ENCODE measurements at places on chromosomes 13 and 19.

DNA sequence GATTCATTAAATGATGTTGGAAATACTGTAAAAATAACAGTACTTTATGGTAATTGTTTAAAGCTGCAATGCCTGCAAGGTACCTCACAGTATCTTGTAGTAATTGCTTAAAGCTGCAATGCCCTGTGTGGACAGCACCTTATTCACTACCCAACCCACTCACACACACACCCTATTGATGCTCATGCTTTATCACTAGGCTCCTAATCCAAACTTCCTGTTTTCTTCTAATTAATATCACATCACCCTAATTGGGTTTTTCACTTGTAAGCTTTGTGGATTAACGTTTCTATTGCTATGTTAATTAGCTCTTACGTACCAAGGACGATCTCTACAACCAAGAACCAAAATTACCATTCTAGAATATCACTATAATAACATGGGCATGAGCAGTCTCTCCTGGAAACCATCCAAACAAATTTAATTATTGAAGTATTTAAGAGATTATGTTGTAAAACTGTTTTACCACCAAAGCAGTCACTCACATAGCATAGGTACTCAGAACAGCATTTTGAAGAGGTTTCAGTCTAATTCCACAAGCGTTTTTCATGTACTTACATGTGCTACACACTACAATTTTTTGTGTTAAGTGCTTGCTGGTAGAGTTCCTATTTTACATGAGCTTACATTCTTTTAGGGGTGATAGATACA is 303.8 kb downstream of the PCDH9 start:
- DNase-seq: no peak

- DNase-seq: no peak
Observed at GRCh38 chr19:36196249-36196648, 18.2 kb downstream of the ZNF565 start.

DNA sequence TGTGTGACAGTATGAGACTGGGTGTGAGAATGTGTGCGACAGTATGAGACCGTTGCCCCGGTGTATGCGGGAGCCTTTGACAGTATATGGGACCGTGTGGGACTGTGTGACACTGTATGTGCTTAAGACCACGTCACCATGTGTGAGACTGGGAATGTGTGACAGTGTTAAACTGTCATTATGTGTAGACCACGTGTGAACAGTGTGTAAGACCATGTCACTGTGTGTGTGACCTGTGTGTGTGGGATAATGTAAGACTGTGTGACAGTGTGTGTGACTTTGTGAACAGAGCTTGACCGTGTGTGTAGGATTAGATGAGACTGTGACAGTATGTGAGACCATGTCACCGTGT is 549 bp downstream of the ZNF583 start:
- DNase-seq: no peak

DNA sequence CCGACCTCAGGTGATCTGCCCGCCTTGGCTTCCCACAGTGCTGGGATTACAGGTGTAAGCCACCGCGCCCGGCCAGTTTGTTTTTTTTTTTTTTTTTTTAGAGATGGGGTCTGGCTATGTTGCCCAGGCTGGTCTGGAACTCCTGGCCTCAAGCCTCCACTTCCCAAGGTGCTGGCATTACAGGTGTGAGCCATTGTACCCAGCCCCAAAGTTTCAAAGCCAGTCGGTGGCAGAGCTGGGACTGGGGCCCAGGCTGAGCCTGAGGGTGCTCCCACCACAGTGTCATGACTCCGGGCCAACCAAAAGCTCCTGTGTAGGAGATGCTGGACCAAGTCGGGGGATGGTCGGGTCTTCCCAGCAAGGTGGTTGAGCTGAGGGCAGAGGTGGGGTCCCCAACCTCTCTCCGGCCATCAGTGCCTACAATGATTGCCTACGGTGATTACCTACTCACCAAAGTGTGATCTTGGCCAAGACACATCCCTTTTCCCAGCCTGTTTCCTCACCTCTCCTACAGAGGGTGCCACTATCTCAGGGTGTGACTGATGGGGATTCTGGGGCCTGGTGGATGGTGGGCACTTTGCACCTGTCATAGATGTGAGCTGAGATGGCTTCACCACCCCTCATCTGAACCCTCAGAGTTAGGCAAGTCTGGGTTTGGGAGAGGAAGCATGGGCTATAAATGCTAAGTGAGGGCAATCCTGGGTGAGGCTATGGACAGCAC is 5.9 kb upstream of the SAMD1 start:
- DNase-seq: no peak

DNA sequence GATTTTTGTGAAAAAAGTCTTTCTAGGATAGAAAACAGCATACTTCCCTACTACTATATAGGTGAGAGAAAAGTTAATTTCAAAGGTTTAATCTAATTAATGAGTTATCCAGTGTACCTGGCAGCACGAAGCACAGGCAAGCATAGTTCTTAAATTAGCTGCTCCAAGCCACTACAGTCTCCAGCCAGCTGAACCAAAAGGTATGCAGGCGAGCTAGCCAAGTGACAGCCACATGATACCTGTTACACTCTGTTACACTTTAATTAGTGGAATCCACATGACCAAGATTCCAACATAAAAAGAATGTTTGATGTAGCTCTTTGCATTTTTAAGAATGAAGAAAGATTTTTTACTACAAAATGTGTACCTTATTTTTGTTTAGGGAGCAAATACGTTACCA is 15.5 kb downstream of the SLC25A30 start:
- DNase-seq: no peak

DNA sequence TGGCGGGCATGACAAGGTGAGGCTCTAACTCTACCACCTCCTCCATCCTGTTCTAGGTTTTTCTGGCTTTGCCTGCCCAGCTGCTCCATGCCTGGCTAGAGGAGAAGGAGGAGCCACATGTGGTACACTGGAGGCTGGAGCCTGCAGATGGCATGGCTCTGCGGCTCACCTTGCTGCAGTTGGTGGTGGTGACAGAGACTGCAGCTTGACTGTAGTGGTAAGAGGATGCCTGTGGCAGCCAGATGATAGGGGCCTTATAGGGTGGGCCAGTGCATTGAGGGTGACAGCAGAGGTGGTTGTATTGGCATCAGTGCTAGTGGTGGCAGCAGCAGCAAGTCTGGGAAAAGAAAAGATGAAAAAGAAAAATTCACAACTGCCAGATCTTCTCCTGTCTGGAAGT is 146.2 kb downstream of the TNFRSF19 start:
- DNase-seq: no peak

GRCh38 chr13:111664696-111665095 is 344.3 kb downstream of the TEX29 start:
- DNase-seq: no peak

GRCh38 chr13:76884186-76884906 is 1.9 kb downstream of the KCTD12 start:
- no peak for DNase-seq

GRCh38 chr13:72166102-72166650 is 299.2 kb upstream of the DACH1 start:
- no peak for DNase-seq

DNA sequence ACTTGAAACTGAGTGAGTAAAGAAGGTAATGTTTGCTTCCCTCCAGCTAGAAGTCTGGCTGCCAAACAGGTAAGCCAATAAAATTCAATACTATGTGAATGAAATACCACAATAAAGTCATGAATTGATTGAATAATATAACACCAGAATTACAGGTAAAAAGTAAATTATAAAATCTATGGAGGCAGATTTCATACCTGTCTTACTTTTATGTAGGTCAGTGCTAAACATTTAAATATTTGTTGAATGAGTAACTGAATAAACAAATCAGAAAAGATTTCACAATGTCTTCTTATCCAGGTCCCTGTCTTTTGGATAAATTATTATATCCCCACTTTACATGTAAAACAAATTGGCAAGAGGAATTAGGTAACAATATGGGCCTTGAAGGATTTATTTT is 62.7 kb downstream of the MICU2 start:
- no peak for DNase-seq

DNA sequence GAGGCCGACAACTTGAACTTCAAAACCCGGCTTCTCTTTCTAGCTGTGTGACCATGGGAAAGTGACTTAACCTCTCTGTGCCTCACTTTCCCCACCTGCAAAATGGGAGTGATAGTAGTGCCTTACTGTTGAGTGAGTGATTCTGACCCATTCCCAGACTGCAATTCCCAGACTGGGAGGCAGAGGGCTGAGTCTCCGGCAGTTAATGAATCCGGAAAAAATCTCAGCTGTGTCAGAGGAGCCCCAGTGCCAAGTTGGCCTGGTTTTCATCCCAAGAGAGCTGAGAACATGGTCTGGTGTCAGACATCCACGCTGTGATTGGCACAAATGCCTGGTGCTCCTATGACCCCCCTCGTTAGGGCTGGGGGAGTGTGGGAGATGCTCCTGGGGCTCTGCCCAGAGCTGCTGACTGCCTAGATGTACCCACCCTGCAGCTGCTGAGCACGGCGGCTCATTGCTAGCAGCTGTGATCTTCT is 50.0 kb downstream of the PIN1 start:
- DNase-seq: no peak

- no peak for DNase-seq
Observed at GRCh38 chr13:75657111-75657510, 21.0 kb downstream of the LMO7 start.

- DNase-seq: no peak
Observed at GRCh38 chr13:77062097-77062496, 35.1 kb upstream of the FBXL3 start.

- DNase-seq: peak; percentile 61
Observed at GRCh38 chr13:24274452-24275021, 34.8 kb upstream of the C1QTNF9 start.

All from activated CD4-positive, alpha-beta T cell treated with anti-CD3 and anti-CD28 coated beads, Interleukin-2, amount 50 U/mL, for 4 hours (primary cell).